Kidney (tissue), 22 donors: ENCODE measurements at places on chromosomes 2 and 18.

DNA sequence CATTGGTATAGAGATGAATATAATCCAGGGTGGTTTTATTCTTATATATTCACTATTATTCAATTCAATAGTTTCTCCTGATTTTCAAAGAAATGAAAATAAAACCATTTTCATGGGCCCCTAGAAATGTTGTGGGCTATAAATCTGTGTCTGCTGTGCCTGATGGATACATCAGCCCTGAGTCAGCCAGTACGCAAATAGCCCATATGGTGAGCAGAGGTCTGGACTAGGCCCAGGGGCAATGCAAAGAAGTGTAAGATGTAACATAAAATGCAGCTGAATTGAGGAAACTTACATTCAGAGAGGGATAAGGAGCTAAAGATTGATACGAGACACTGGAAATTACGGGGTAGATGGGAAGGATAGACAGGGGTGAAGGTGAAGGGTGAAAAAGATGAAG is 122.5 kb downstream of the MAIP1 start:
- DNase-seq: no peak

DNA sequence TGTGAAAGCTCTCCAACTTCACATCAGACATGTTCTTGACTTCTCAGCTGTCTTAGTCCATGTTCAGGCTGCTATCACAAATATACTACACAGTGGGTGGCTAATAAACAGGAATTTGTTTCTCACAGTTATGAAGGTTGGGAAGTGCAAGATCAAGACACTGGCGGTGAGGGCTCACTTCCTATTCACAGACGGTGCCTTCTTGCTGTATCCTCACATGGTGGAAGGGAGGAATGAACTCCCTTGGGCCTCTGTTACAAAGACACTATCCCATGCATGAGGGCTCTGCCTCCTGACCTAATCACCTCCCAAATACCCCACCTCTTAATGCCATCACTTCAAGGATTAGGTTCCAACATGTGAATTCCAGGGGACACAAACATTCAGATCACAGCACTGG is 9.7 kb downstream of the UXS1 start:
- DNase-seq: no peak

DNA sequence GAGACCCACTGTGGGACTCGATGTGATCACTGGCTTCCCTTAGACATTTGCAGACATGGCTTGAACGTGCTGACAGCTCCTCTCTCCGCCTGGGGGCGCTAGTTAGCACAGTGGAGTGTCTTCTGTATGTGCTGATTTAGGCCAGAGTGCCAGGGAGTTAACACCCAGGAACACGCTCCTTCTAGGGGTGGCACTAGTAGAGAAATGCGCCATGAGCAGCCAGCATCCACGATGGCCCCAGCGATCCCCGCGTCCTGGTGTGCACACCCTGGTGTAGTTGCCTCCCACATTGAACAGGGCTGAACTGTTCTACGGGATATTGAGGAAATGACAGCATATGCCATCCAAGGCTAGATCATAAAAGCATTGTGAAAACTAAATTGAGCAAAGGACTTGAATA is 11.4 kb upstream of the NMUR1 start:
- DNase-seq: no peak

GRCh38 chr18:77069482-77069881 is 63.1 kb downstream of the MBP start:
- DNase-seq: no peak

DNA sequence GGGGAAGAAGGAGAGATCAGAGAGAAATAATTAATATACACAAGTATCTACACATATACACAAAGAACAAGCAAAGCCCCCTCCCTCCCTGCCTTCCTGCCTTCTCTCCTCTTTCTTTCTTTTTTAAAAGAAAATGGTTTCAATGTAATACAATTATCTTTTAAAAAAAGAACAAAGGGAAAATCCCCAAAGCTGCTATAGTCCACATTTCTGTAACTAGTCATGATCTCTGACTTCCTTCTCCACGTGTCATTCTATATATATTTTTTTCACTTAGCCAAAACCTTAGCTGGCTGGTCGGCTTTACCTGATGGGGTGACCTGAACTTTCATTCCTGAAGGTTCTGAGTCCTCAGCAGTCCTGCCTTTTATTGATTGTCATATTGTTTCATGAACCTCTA is 44.3 kb downstream of the MAP3K20 start:
- no peak for DNase-seq

DNA sequence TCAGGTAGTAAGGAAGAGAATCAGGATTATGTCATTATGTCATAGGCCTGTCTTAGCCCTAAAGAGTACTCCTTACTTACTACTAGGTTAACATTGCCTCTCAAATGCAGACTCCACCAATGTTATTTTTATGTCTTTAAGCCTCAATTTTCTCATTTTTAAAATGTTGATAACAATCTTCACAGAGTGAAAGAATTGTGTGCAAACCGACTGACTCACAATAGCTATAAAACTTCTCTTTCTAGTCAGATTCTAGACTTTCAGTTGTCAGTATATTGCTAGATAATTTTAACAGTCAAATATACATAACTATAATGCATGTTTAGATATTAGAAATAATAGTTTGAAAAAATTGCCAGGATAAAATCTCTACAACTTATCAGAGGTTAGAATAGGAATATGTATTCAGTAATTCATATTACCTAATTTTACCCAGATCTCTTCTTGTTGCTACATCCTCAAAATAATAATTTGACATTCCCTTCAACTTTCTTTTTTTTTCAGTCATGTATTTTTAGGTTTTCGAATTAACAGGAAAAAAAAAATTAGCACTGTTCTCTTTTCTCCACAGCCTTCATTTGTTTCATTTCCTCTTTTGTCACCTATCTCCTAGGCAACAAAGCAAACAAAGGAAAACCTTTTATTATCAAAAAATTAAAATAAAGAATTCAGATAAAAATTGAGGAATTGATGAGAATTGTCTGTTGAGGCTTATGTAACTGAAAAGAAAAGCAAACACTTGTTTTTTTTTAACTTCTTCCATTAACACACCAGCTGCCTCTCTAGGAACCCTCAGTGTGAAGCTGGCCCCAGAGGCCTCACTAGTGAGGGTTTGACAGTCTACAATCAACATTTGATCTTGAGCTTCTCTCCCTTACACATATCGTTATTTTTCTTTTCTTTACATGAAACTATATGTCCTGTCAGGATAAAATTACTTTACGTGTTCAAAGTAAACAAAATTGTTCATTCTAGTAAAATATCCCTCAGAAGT is 279.0 kb downstream of the CALCRL start:
- DNase-seq: no peak

DNA sequence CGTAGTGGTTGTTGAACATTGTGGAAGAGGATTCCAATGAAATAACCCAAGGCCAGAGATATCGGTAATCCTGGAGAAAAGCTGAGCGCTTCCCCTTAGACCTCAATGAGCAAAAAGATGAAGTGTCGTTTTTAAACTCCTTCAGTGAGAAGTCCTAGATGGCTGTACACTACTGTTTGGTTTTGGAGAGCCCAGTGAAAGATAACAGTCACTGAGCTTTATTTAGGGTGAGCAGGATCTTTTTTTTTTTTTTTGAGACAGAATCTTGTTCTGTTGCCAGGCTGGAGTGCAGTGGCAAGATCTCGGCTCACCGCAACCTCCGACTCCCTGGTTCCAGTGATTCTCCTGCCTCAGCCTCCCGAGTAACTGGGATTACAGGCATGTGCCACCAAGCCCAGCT is 24.2 kb downstream of the LRRC30 start:
- no peak for DNase-seq

DNA sequence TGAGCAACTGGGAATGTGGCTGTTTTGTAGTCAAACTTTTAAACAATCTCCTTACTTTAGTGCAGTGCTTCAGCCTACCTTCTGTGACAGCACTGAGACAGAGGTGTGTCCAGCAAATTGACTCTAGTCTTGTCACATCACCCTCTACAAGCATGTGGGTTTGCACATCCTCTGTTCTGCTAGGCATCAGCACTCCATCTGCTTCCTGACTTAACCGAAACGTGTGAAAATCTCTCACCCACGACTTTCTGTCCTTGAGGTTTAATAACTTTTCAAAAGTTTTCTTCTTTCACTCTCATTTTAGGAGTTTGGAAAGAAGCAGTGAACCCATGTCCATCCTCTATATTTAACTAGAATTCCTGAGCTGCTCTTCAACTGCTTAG is 42.6 kb downstream of the TTR start:
- no peak for DNase-seq

DNA sequence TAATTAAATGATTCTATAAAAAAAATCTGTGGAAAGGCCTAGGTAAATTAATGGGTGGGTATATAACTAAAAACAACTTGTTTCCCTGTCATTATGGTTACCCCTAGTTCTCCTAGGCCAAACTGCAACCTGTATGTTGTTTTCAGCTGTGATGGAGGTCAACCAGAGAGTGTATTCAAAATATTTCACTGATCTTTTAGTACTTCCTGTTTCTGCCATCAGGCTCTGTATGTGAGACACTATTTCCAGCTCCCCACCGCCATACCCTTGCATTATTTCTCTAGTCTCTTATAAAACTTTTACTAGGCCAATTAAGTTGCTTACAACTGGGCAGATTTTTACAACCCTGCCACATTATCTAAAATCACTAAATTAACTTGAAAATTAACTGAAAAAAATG is 21.0 kb upstream of the CDKL4 start:
- no peak for DNase-seq
